ENCODE measurements at places on chromosomes 4 and X. TPM values are rescaled to one million over a fixed set of nuclear protein-coding genes. Genes with fewer than 3 reads are reported as not detected.

The SPIN2A gene
- total RNA-seq: 1.8 TPM

The IL2 gene
- not detected for total RNA-seq

The PDE5A gene
- total RNA-seq: 41.8 TPM

The PCSK1N gene
- total RNA-seq: 15.9 TPM

The FAM9C gene
- not detected for total RNA-seq

The ZNF157 gene
- 0.55 TPM for total RNA-seq

The GABRG1 gene
- not detected for total RNA-seq

The BTK gene
- total RNA-seq: 5.9 TPM

DNA sequence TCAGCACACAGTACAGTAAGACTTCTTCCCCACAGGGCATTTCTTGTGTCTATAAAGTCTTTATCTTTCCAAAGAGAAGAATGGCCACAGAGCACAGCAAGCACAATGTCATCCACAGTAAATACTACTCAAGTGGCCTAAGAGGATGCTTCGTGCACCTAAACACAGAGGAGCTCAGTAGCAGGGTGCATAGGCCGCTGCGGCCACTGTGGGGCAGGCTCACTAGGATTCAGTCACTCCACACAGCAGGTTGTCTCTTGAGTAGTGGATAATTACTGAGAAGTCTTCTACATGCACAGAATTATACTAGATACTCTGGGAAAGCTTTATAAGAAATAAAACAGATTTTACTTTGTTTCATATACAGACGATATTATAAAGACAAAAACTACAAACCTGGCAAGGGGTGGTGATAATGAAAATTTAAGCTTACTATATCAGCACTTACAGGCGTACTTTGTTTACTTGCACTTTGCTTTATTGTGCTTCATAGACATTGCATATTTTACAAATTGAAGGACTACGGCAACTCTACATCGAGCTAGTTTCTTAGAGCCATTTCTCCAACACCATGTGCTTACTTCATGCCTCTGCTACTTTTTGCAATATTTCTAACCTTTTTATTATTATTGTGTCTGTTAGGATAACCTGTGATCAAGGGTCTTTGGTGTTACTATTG lies 78.5 kb downstream of the PRDM5 start:
- DNase-seq: no peak
- no peaks in the 10 kb centered on the region for H3K27me3 ChIP-seq
- no peak overlapping the region for H3K4me3 ChIP-seq
- H3K27ac ChIP-seq: no peak overlapping the region
- H3K36me3 ChIP-seq: no peaks in the 10 kb centered on the region

DNA sequence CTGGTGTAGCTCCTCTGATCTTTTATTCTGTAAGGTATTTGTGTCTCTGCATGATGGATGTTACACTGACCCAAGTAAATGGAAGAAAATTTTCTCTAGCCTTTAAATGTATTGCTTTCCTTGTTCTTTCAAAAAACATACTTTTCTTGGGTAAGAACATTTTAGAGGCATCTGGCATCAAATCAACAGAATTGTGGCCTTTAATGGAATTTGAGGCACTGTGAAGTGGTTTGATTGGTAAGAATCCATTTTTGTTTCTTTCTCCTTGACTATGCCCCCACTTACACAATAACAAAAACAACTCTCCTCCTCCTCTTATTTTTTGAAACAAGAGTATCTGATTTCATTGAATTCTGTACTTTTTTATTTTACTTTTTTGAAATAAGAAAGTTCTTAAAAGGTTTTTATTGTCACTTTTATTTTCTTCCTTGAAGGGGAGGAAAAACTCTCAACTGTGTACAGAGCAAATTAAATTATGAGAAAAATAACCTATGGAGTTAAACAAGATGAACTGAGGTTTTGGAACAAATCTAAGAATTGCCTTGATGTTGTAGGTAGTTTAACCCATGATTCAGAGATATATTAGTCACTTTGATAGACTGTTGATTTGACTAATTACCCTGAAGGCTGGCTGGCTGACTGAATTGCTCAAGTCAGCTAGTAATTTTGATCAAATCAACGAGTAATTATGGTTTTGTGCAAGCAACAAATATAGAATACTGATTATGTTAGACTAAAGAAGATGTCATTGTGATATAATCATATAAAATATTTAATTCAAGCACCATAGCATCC lies 146.4 kb downstream of the FHIP1A start:
- no peaks in the 10 kb centered on the region for H3K4me1 ChIP-seq
- H3K4me3 ChIP-seq: no peak overlapping the region
- H3K27ac ChIP-seq: no peak overlapping the region
- no peak for DNase-seq
- H3K27me3 ChIP-seq: no peaks in the 10 kb centered on the region

DNA sequence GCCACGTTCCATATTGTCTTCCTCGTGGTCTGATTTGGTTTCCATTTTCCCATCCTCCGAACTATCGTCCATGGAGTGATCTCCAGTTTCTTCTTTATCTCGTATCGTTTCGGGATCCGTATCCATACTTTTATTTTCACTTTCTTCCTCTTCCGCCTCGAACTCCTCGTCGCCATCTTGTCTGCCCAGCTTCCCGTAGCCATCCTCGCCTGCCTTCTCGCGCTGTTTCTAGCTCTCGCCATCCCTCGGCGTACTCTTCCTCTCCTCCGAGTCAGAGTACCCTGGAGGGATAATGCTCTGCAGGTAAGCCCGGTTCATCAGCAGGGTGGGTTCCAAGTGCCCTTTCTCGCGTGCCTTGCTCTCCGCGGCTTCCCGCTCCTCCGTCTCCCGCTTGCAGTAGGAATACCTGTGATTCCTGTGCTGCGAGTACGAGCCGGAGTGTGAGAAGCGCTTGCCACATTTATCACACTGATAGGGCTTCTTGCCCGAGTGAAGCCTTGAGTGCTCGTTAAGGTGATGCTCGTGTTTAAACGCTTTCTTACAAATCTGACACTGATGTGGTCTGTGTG lies 134.5 kb upstream of the TAPT1 start:
- no peaks in the 10 kb centered on the region for H3K27me3 ChIP-seq
- DNase-seq: no peak
- no peak overlapping the region for H3K4me3 ChIP-seq

DNA sequence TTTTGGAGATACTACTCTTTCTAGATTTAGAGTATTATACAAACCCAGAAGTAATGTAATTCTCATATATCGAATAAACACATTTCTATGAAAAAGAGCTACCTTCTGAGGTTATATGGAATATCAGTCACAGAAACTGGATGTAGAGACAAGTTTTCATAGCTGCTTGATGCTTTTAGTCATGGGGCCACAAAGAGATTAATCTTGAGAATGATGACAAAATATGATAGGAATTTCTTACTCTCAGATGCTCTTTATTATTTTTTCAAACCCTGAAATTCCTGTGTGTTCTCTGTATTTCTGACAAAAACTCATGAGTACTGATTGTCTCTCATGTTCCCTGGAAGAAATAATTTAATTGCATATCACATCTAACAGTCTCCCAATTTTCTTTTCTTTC lies 662.5 kb downstream of the RAPGEF2 start:
- no peaks in the 10 kb centered on the region for H3K36me3 ChIP-seq
- H3K27me3 ChIP-seq: no peaks in the 10 kb centered on the region
- H3K4me3 ChIP-seq: no peak overlapping the region
- H3K27ac ChIP-seq: no peak overlapping the region

GRCh38 chrX:15240414-15240813 lies 29.5 kb downstream of the ASB9 start:
- no peak overlapping the region for H3K27ac ChIP-seq
- no peaks in the 10 kb centered on the region for H3K36me3 ChIP-seq
- H3K4me3 ChIP-seq: no peak overlapping the region
- no peaks in the 10 kb centered on the region for H3K4me1 ChIP-seq
- no peaks in the 10 kb centered on the region for H3K27me3 ChIP-seq

DNA sequence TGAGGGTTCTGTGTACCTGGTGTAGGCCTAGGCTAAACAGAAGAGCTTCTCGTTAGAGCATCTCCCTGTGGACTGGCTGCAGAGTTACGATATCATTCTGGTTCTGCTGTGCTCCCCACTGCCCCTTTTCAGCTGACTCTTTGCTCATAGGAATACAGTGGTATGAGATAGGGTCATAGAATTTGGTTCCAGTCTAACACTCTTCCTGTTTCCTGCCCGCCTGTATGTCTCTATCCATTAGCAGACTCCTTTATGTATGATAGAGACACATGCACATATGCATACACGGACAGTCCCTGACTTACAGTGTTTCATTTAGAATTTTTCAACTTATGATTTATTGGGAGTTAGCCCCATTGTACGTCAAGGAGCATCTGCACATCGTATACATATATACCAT lies 15.3 kb downstream of the RNF4 start:
- DNase-seq: no peak
- no peaks in the 10 kb centered on the region for H3K36me3 ChIP-seq
- H3K4me1 ChIP-seq: peaks cover 9% of the 10 kb centered on the region
- H3K27me3 ChIP-seq: no peaks in the 10 kb centered on the region

DNA sequence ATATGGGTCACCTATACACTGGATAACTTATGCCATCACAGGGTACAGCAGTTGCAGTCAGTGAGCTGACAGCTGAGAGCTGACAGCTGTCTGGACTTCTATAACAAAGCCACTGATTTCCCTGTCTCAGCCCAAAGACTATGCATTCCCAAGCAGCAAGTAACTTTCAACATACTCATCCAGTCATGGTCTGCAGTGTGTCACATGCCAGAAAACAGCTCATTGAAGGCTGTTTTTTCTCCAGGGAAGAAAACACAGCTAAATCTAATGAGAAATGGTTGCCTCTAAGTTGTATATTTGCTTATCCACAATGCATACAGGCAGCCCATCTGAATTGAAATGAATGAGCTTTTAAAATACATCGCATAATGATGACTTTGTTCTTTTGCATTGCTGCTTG lies 6.3 kb downstream of the KIAA1210 start:
- no peaks in the 10 kb centered on the region for H3K27me3 ChIP-seq
- DNase-seq: no peak
- H3K4me3 ChIP-seq: no peak overlapping the region

DNA sequence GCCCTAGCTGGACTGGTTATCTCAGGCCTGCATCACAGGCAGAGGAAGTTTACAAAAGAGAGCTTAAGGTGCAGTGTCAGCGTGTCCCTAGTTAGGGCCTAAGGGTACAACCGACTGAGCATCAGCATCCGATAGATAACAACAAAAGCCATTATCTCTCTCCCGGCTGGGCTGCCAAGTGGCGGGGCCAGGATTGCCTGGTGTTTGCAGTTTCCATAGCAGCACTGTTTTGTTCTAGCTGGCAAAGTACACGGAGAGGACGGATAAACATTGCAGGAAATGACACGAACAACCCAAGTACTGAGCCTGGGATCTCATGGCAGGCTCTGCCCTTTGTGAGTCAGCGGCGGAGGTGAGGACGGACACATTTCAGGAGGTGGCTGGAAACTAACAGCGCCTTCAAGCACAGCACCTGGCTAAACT lies 104.7 kb upstream of the NOCT start:
- no peak overlapping the region for H3K4me3 ChIP-seq
- peak; percentile 63 for DNase-seq
- no peaks in the 10 kb centered on the region for H3K27me3 ChIP-seq
- H3K36me3 ChIP-seq: no peaks in the 10 kb centered on the region

DNA sequence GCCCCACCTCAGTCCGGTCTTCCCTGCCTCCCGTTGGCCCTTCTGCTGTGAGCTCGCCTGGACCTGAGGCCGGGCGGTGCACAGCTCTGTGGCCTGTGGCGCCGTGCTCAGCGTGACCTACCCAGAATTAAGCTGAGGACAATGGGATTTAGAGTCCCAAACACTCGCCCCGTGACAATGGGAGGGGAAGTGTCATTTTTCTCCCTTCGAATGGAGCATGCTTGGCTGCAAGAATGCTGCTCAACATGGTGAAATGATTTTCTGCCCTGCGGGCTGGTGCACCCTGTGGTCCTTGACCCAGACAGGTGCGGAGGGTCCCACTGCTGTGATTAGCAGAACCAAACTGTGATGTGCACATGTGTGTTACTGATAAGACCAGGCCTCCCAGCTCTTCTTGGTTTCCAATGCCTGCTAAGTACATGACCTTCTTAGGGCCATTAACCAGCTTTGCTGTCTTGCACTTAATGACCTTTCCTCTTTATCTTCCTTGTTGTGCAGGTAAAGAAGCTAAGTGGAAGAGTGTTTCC lies 772 bp downstream of the EOLA1 start:
- no peak for DNase-seq
- peak overlapping the region; percentile 91 for H3K27ac ChIP-seq
- H3K4me1 ChIP-seq: no peaks in the 10 kb centered on the region

DNA sequence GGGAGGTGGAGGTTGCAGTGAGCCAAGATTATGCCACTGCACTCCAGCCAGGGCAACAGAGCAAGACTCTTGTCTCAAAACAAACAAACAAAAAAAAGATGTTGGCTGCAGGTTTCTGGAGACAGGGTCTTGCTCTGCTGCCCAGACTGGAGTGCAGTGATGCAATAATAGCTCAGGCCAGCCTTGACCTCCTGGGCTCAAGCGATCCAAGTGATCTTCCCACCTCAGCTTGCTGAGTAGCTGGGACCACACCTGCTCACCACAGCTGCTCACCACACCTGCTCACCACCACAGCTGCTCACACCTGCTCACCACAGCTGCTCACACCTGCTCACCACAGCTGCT lies 29.9 kb upstream of the CPLX1 start:
- no peak overlapping the region for H3K4me3 ChIP-seq
- no peaks in the 10 kb centered on the region for H3K36me3 ChIP-seq
- no peak for DNase-seq
- H3K4me1 ChIP-seq: no peaks in the 10 kb centered on the region
- no peak overlapping the region for H3K27ac ChIP-seq

- DNase-seq: peak; percentile 76
- peak overlapping the region; percentile 83 for H3K27ac ChIP-seq
- H3K4me1 ChIP-seq: no peaks in the 10 kb centered on the region
- H3K4me3 ChIP-seq: no peak overlapping the region
- H3K27me3 ChIP-seq: no peaks in the 10 kb centered on the region
These were observed 12.2 kb upstream of the CENPU start for GRCh38 chr4:184745831-184746795.

GRCh38 chrX:36986231-36986630 lies 21.9 kb upstream of the FAM47C start:
- no peaks in the 10 kb centered on the region for H3K4me1 ChIP-seq
- H3K4me3 ChIP-seq: no peak overlapping the region
- H3K36me3 ChIP-seq: no peaks in the 10 kb centered on the region
- no peak overlapping the region for H3K27ac ChIP-seq
- no peak for DNase-seq

GRCh38 chr4:138958519-138958918 lies 57.1 kb upstream of the NOCT start:
- no peak overlapping the region for H3K4me3 ChIP-seq
- no peaks in the 10 kb centered on the region for H3K4me1 ChIP-seq
- no peak overlapping the region for H3K27ac ChIP-seq
- H3K36me3 ChIP-seq: no peaks in the 10 kb centered on the region
- no peak for DNase-seq

GRCh38 chr4:184232975-184233374 lies 15.3 kb upstream of the ENPP6 start:
- no peaks in the 10 kb centered on the region for H3K4me1 ChIP-seq
- H3K36me3 ChIP-seq: no peaks in the 10 kb centered on the region
- no peak for DNase-seq
- H3K4me3 ChIP-seq: no peak overlapping the region

Data from uterus (tissue), 4 donors.